ENCODE measurements at places on chromosomes 12 and 14. TPM values are rescaled to one million over a fixed set of nuclear protein-coding genes. Genes with fewer than 3 reads are reported as not detected.

GRCh38 chr12:125131958-125132357 is 66.7 kb downstream of the AACS start:
- H3K4me3 ChIP-seq = no peak overlapping the region
- H3K27me3 ChIP-seq = no peaks in the 10 kb centered on the region
- DNase-seq = no peak
- H3K4me1 ChIP-seq = no peaks in the 10 kb centered on the region
- H3K36me3 ChIP-seq = no peaks in the 10 kb centered on the region

DNA sequence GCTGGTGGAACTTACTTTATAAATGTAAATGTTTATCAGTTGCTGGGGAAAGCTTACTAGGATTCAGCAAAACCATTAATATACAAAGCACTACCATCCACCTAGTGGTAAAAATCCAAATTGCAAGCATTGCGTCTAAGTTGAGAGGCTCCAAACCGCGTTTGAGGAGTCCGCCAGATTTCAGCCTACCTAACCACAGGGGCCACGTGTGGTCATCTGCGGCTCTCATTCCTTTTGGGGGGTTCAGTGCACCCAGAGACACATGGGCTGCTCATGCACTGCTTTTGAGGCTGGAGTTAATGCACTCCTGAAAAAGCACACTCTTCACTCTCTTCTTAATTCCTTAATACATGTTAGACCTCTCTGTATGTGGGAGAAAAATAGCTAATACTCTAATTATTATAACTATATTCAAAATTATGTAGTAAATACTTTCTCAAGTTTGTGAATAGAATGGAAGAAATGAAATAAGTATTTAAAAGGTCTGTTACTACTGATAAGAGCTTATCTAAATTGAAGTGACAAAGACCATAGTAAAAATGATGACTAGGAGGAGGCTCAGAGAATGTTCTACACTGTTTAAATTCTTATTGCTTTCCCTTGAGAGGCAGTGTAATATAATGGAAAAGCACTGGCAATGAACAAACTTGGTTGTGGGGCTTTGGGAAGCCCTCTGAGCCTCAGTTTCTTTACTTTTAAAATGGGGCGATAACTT is 41.4 kb upstream of the MANSC4 start:
- no peaks in the 10 kb centered on the region for H3K27me3 ChIP-seq
- no peaks in the 10 kb centered on the region for H3K36me3 ChIP-seq
- H3K4me3 ChIP-seq = no peak overlapping the region
- peak; percentile 49 for DNase-seq
- H3K27ac ChIP-seq = no peak overlapping the region
- peaks cover 29% of the 10 kb centered on the region for H3K4me1 ChIP-seq

DNA sequence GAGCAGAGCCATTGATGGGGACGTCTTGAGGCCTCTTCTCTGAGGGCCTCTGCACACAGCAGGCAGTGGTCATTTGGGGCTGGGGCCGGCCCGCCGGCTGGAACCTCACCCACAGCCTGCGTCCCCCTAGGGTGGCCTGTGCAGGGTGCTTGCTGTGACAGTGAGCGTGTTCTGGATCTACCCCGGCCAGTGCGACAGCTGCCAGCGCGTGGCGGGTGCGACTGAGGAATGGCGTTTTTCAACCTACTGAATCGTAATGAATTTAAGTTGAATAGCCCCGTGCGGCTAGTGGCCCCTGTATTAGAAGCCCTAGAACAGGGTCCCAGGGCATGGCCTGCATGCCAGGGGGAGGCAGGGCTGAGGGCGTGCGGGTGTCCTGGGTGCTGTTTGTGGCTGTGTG is 13.8 kb downstream of the RFLNA start:
- H3K27ac ChIP-seq = no peak overlapping the region

DNA sequence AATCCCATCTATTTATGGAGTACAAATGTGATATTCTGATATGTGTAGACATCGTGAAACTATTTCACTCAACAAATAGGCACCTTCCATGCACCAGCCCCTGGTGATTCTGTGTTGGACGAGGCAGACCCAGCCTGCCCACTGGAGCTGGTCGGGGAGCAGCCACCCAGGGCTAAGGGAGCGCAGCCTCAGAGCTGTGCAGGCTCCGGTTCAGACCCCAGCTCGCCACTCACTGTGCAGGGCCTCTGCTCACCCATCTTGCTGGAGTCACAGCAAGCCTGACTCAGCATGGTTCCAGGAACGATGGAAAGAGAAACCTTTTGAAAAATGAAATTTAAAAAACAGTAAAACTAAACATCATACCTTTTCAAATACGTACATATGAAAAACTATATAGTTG is 52.3 kb upstream of the BCL11B start:
- no peak overlapping the region for H3K4me3 ChIP-seq
- H3K4me1 ChIP-seq = no peaks in the 10 kb centered on the region
- no peak overlapping the region for H3K27ac ChIP-seq
- no peaks in the 10 kb centered on the region for H3K36me3 ChIP-seq
- DNase-seq = no peak

DNA sequence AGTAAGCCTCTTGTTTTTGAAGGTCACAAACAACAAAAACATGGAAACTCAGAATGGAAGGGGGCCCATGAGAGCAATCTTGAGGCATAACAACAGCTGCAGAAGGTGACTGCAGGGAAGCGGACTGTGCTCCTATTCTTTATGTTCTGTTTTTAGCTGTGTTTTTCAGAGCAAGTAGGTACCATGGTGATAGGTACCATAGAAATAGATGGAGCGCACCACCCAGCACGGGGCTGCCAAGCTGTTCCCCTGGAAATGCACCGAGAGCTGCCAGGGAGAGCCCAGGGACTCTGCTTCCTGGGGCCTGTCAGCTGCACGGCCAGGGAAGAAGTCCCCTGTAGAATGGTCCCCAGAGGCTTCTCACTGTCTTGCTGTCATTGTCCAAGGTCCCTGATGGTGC is 32.8 kb downstream of the DGLUCY start:
- no peak overlapping the region for H3K27ac ChIP-seq
- H3K27me3 ChIP-seq = no peaks in the 10 kb centered on the region
- no peaks in the 10 kb centered on the region for H3K36me3 ChIP-seq
- H3K4me1 ChIP-seq = no peaks in the 10 kb centered on the region
- no peak for DNase-seq
- H3K4me3 ChIP-seq = no peak overlapping the region

The GLS2 gene
- total RNA-seq = 4.7 TPM

The RNU4-1 gene
- total RNA-seq = under 0.01 TPM

- no peak overlapping the region for H3K27ac ChIP-seq
- H3K4me1 ChIP-seq = no peaks in the 10 kb centered on the region
- DNase-seq = no peak
- no peaks in the 10 kb centered on the region for H3K36me3 ChIP-seq
- no peak overlapping the region for H3K4me3 ChIP-seq
Observed at GRCh38 chr14:27686137-27686536, 1080.5 kb upstream of the FOXG1 start.

DNA sequence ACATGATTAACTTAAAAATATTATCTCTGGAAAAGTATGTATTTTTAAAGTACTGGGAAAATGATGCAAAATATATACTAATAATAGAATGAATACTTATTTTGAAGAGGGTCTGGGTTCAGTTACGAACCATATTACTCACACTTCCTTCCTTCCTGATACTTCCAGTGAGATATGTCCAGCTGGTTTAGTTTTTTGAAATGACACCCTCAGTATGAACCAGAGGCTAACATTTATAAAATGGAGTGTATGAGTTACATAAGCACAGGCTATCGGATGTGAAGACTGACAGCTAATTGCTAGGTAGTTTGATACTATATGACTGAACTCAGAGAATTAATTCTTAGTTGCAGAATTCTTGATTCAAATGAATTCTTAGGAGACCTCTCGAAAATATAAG is 122.9 kb downstream of the OTOGL start:
- H3K4me1 ChIP-seq = no peaks in the 10 kb centered on the region
- H3K4me3 ChIP-seq = no peak overlapping the region
- no peaks in the 10 kb centered on the region for H3K36me3 ChIP-seq

The IQSEC3 gene
- 12.2 TPM for total RNA-seq

GRCh38 chr14:55255979-55256378 is 15.2 kb upstream of the FBXO34 start:
- peak overlapping the region; percentile 72 for H3K27ac ChIP-seq
- H3K36me3 ChIP-seq = no peaks in the 10 kb centered on the region
- no peaks in the 10 kb centered on the region for H3K27me3 ChIP-seq
- peak; percentile 78 for DNase-seq
- no peak overlapping the region for H3K4me3 ChIP-seq

- DNase-seq = no peak
- no peak overlapping the region for H3K27ac ChIP-seq
- no peaks in the 10 kb centered on the region for H3K4me1 ChIP-seq
- H3K27me3 ChIP-seq = no peaks in the 10 kb centered on the region
- no peaks in the 10 kb centered on the region for H3K36me3 ChIP-seq
- H3K4me3 ChIP-seq = no peak overlapping the region
Observed at GRCh38 chr12:88802096-88802706, 221.9 kb upstream of the KITLG start.

DNA sequence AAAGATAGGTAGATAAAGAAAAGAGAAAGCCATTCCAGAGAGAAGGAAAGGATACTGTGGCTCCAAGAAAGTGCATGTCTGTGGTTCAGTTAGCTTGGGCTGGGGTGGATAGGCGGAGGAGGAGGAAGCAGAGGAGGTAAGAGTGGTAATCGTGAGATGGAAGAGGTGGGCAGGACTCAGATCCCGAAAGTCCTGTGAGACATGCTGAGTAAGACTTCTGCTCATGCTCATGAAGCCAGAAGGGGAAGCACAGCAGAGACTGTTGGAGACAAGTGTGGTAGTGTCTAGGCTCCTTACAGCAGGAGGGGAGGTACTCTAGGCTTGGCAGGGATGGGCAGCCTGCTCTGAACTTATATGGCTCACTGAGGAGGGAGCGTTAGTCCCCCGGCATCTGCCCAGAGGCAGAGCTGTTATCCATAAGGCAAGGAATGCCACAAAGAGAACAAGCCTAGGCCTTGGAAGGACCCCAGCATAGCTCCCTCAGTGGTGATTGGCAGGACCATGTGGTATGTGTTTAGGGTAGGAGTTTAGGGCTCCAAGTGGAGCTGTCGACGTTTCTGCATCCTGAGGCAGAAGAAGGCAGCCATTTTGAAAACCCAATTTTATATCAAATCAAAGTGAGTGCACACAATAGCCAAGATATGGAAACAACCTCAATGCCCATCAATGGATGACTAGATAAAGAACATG is 135.3 kb downstream of the SMOC1 start:
- DNase-seq = no peak
- no peak overlapping the region for H3K27ac ChIP-seq
- peaks cover 40% of the 10 kb centered on the region for H3K4me1 ChIP-seq

GRCh38 chr14:52694761-52695480 is 437 bp downstream of the ERO1A start:
- H3K36me3 ChIP-seq = no peaks in the 10 kb centered on the region
- peak; percentile 53 for DNase-seq
- peaks cover 9% of the 10 kb centered on the region for H3K4me1 ChIP-seq
- peak overlapping the region; percentile 73 for H3K4me3 ChIP-seq
- H3K27ac ChIP-seq = peak overlapping the region; percentile 93

GRCh38 chr14:73842201-73842600 is 9.4 kb upstream of the PTGR2 start:
- DNase-seq = no peak
- no peak overlapping the region for H3K4me3 ChIP-seq
- no peaks in the 10 kb centered on the region for H3K36me3 ChIP-seq
- H3K27ac ChIP-seq = no peak overlapping the region
- no peaks in the 10 kb centered on the region for H3K4me1 ChIP-seq
- no peaks in the 10 kb centered on the region for H3K27me3 ChIP-seq

The PLEKHD1 gene
- total RNA-seq = 0.87 TPM

- H3K4me3 ChIP-seq = no peak overlapping the region
- no peaks in the 10 kb centered on the region for H3K27me3 ChIP-seq
- no peak for DNase-seq
- H3K27ac ChIP-seq = no peak overlapping the region
Observed at GRCh38 chr14:32087173-32087861, 10.2 kb downstream of the ARHGAP5 start.

DNA sequence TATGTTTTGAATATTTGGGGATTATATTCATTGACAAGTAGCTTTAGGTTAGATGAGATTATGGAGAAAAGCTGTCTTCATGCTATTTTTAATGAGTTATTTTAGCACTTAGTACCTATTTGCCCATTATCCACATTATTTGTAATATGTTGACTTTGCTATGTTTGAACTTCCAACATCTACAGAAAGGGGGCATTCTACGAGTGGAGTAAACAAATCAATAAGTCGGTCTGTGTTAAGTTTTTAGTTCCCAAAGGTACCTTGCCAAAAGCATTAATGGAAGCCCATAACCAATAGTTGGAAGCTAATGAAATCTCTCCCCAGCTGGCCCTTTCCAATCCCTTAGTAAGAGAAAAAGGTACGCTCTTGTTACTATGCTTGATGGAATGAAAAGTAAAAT is 250.0 kb upstream of the E2F7 start:
- no peaks in the 10 kb centered on the region for H3K27me3 ChIP-seq
- H3K27ac ChIP-seq = no peak overlapping the region
- no peak for DNase-seq

DNA sequence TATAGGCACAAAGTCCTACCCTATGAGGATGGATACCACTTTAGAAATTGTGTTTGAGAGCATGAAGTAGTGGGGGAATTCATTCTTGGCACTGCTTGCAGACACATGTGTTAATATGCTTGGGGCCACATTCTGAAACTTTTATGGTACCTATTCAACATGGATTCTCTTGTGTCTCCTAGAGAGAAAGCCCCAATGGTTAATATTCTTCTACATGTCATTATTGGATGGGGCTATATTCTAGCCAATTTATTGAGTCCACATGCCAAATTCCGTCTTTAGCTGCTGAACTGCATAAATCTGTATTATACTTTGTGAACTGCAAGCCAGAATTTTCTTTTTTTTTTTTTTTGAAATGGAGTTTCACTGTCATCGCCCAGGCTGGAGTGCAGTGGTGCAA is 140.0 kb downstream of the KICS2 start:
- H3K4me1 ChIP-seq = peaks cover 5% of the 10 kb centered on the region
- no peak for DNase-seq
- no peaks in the 10 kb centered on the region for H3K27me3 ChIP-seq
- H3K27ac ChIP-seq = no peak overlapping the region
- no peaks in the 10 kb centered on the region for H3K36me3 ChIP-seq

- H3K27me3 ChIP-seq = no peaks in the 10 kb centered on the region
- peak; percentile 14 for DNase-seq
- no peaks in the 10 kb centered on the region for H3K36me3 ChIP-seq
- no peak overlapping the region for H3K27ac ChIP-seq
- H3K4me1 ChIP-seq = no peaks in the 10 kb centered on the region
- H3K4me3 ChIP-seq = no peak overlapping the region
Observed at GRCh38 chr12:74349925-74350324, 187.7 kb upstream of the ATXN7L3B start.

GRCh38 chr14:60722107-60722356 is 2.1 kb downstream of the SIX4 start:
- H3K4me1 ChIP-seq = no peaks in the 10 kb centered on the region
- peak overlapping the region; percentile 67 for H3K4me3 ChIP-seq
- H3K36me3 ChIP-seq = no peaks in the 10 kb centered on the region
- H3K27ac ChIP-seq = no peak overlapping the region
- H3K27me3 ChIP-seq = no peaks in the 10 kb centered on the region

DNA sequence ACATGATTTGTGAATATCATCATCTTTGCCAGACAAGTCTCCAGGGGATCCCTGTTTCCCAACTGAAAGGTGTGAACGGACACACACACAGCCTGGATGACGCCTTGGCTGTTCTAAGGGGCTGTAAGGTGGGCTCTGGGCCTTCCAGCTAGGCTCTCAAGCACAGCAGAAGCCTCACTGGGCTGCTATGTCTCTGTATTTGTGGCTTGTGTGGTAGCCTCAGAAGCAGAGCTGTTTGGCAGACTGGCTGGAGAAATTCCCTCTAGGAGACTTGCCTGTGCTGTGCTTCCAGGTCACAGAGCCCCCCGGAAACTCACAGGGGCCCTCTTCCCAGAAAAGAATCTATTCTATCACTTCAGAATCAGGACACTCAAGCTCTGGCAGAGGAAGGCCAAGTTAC is 21.4 kb downstream of the OTUB2 start:
- peak; percentile 9 for DNase-seq
- H3K4me3 ChIP-seq = no peak overlapping the region
- H3K36me3 ChIP-seq = no peaks in the 10 kb centered on the region
- no peak overlapping the region for H3K27ac ChIP-seq
